SW480 (cell line): ENCODE measurements at places on chromosomes 4 and X.

GRCh38 chr4:174460684-174461083 is 61.6 kb downstream of the HPGD start:
- DNase-seq = no peak

- no peak for DNase-seq
Observed at GRCh38 chrX:94107981-94108380, 434.0 kb downstream of the FAM133A start.

- DNase-seq = no peak
Observed at GRCh38 chr4:72280252-72280651, 248.5 kb downstream of the NPFFR2 start.

DNA sequence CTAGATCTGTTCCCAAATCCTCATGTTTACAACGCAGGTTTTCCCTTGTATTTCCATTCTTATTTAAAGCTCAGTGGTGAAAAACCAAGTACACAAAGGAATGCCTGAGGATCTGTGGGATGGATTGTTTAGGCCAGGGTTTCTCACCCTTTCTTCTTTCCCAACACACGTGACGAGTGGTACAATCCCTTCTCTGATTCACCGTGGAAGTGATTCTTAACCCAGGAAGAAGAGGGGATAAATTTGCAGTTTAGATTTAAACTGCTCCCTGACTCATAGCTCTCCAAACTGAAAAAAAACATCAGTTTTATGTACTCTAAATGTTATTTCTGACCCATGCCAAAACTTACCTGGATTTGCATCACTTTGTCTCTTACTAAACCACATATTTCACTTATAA is 17.0 kb downstream of the PAQR3 start:
- DNase-seq = no peak

DNA sequence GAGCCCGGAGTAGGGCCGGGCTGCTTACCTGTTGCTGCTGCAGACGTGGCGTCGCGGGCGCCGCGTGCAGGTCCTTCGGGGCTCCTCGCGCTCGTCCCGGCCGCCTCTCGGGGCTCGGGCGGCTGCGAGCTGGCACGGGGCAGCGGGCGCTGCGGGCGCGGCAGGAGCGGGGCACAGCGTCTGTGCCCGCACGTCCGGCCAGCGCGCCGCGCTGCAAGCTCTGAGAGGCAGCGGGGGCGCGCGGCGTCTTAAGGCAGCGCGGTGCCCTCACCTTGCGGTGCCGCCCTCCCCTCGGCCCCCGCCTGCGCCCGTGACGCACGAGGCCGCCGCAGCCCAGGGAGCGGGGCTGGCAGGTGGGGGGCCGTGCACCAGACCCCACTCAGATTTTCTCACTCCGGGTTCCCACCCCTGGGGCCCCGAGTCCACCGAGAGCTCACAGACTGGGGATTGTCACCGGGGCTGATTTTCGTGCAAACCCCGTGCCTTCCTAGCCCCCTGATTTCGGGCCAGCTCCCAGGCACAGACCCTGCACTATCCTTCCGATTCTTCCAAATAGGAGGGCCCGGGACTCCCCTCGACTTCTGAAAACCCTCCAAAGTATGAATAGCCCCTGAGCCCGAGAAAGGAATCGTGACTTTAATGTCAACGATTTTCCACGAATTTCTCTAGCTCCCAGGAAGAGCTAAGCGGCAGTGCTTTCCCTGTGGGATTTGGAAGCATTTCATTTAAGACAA is at the start of gene GPR101:
GPR101 (minus strand) TSS at position 222 of the 734 bp plus-strand sequence. CDS start 2,321 bp downstream, outside the sequence.
- DNase-seq = no peak

DNA sequence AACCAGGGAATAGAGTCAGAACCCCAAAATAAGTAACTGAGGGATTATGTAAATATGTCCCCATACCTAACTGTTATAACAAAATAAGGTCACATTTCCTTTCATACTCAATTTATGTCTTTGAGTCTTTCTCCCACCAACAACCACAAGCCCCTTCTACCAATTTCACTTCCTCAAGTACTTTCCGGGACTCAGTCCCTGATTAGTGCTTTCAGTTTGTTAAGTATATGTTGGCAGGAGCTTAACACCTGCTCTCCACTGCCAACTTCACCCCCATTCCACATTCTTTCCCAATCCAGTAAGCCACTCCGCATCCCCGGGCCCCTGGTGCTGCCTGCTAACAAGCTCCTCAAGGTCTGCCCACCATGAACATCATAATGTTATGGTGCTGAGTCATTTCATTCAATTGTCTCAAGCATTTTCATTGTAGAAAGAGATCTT is 71.3 kb upstream of the SPRY1 start:
- DNase-seq = no peak

GRCh38 chrX:24395775-24396174 is 35.3 kb downstream of the SUPT20HL1 start:
- peak; percentile 79 for DNase-seq

DNA sequence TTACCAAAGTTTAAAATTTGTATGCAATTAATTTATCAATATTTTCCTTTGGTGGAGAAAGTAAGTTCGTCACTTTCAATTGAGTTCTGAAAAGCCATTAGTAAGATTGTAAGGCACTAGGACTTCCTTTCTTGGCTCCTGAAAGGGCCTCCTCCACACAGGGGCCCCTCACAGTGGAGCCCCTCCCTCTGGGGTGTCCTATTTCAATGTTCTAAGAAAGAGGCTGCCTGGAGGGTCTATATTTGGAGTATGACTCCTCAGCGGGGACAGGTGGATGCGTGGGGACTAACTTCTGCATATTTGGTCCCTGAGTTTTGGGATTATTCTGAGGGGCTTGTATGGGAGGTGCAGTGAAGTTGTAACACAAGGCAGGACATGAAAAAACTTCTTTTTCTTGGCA is 1.6 kb upstream of the ARMCX4 start:
- no peak for DNase-seq

- no peak for DNase-seq
Observed at GRCh38 chrX:98071331-98071730, 1187.6 kb downstream of the RPA4 start.

GRCh38 chrX:134006484-134007161 is 21.2 kb upstream of the GPC3 start:
- no peak for DNase-seq

GRCh38 chrX:10628906-10629305 is 8.5 kb upstream of the MID1 start:
- no peak for DNase-seq

- no peak for DNase-seq
Observed at GRCh38 chr4:105679186-105679585, 29.3 kb downstream of the INTS12 start.
